ENCODE measurements at places on chromosomes 11 and 22.

- DNase-seq: no peak
These were observed 7.1 kb downstream of the NRXN2 start for GRCh38 chr11:64715756-64716472.

- DNase-seq: no peak
These were observed 1487.3 kb downstream of the TBC1D22A start for GRCh38 chr22:48249713-48250268.

- DNase-seq: no peak
These were observed 70.4 kb downstream of the FBXO7 start for GRCh38 chr22:32544953-32545558.

DNA sequence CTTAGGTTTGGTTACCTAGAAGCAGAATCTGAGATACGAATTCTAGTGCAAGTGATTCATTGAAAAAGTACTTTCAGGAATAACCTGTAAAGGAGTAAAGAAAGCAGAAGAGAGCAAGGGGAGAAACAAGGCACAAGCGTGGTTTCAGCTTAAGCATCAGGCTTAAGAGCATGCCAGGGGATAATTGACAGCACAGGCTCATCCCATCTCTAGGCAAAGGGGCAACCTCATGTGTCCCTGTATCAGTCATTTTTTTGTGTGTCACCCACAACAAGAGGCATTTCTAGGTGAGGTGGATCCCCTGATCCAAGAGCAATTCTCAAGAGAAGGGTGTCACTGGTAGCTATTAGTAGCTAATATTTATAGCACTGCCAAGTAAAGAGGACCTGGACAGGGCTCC, 8.0 kb downstream of the PATE2 start:
- DNase-seq: no peak

DNA sequence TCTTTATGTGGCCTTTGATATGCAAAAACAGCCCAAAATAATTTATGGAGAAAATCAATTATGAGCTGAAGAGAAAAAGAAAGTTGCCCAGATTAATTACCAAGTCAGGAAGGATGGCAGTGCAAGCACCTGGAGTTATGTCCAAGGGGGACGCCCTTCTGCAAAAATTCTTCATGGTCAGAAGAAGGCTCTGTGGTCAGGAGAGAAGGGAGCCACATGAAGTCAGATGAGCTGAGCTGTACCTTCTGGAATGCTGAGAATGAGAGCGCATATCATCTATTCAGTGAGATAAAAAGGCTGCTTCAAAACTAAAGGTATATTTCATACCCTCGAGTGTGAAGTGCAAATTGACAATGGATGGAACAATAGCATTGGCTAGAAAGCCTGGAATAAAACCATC, 607.4 kb downstream of the NTM start:
- no peak for DNase-seq

Measured in NCI-H2227 treated with DMSO at 0.1 percent for 48 hours (cell line).